DMS153 (cell line): ENCODE measurements at places on chromosomes 2 and 18.

- DNase-seq, result no peak
Observed at GRCh38 chr2:48738806-48739205, 16.7 kb downstream of the LHCGR start.

DNA sequence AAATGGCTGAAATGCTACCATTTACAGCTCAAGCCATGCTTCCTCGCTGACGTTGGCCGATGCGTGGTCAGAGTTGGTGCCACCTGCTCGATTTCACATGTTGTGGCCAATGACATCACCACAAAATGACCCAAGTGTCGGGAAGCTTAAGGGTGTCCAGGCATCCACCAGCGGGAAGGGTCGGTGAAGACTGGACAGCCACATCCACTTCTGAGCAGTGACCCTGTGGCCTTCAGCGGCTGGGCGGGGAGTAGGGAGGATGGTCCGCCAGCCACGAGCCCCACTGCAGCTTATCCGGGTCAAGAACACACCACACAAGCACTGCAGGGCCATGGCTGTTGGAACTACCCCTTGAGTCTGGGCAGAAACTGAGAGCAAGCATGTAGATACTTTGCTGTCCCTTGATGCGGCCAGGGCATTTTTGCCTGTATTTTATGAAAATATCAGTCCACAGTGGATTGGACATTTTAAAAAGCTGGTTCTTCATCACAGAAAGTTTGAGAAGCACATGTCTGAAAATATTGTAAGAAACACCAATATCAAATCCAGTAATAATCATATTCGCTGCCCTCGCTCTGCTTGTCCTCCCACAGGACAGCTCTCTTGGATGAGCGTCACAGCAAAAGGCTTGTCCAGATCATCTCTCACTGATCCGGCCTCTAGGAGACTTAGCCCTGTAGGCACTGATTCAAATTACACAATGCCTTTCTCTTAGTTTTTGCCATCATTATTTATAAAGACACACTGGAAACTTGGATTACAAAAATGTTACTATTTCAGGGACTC lies 174.0 kb downstream of the TWIST2 start:
- no peak for DNase-seq

GRCh38 chr18:63317556-63317946 lies 2.0 kb downstream of the BCL2 start:
- DNase-seq, result no peak

- no peak for DNase-seq
Observed at GRCh38 chr2:111634050-111634794, 249.8 kb downstream of the ANAPC1 start.

- no peak for DNase-seq
Observed at GRCh38 chr2:140551287-140551686, 1579.5 kb downstream of the LRP1B start.

DNA sequence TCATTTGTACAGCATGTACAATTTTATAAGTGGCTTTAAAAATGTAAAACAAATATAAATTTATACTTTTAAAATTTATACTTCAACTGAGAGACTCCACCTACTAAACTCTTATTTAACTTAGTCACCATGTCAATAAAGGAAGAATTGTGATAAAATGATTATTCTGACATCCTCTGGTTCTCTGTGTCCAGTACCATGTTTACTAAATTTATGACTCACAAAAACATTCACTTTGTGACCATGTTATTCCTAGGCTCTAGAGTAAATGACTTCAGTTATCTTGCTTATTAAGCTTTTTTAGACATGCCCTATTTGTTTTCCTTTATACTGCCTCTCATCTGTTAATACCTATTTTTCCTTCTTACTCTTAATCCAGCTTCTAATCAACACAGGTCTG lies 959.6 kb upstream of the SLC39A10 start:
- DNase-seq, result no peak

DNA sequence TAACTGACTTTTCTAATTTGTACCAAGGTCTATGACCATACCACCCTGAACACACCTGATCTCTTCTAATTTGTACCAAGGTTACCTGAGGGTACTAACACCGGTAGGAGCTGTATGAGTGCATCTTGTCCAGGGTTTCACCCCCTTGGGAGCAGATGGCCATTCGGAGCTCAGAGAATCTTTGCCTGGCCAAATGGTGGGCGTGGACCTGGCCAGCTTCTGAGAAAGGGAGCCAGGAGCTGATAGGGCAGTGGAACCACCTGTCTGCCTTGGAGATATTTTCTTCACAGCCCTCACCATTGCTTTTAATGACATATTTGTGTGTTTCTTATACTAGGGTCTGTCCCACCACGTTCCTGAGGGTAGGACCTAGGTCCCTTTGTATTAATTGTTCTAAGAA lies 188.9 kb downstream of the LDLRAD4 start:
- DNase-seq, result no peak

DNA sequence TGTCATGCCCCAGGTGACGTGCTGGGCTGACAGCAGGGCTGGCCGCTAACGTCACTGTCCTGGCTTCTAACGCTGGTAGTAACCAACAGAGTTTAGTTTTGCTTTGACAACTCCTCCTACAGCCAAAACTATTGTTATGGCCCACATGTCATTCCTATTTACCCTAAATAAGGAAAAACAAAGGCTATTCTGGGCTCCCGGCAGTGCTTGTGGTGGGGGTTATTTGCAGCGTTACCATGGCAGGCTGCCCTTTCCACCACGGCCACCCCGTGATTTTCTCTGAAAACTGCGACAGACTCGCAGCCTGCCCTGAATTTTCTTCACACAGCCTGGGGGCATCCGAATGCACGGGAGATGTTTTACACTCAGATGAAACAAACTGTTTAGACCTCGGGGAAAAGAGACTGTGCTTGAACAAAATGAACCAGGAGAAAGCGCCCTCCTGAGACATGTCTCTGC lies 115.2 kb downstream of the FAM210A start:
- DNase-seq, result no peak

GRCh38 chr2:108949316-108950239 lies 39.4 kb downstream of the EDAR start:
- DNase-seq, result no peak

DNA sequence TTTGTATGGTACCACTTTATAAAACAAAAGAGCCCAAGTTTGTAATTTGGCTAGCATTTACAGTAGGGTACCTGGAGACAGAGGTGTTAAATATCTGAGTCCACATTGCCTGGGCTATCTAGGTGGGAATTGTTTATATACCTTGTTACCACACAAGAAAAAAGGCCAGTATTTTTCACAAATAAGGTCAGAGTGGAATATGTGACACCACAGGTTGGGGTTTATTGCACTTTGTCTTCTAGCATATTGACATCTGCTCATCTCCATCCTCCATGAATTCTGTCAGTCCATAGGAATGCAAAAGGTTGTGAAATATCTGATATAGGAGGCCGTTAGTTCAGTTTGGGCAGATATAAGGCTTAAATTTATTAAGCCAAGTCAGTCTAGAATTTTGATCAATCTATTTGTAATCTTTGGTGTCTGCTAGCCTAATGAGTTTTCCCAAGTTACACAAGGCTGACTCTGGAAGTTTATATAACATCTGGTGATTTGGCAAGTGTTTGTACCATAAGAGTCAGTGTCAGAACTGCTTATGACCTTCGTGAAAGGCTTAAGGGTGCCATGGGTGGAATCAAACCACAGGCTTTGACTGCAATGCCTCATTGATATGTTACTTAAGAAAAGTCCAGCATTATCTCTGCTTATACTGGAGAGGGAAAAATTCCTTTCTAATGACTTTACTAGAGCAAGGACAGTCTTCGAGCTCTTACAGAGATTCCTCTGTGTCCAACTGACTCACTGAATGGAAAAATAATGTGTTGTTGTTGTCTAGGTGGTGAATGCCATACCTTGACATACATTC lies 11.3 kb upstream of the DPP4 start:
- DNase-seq, result no peak

GRCh38 chr18:73693091-73693490 lies 454.5 kb downstream of the FBXO15 start:
- no peak for DNase-seq

DNA sequence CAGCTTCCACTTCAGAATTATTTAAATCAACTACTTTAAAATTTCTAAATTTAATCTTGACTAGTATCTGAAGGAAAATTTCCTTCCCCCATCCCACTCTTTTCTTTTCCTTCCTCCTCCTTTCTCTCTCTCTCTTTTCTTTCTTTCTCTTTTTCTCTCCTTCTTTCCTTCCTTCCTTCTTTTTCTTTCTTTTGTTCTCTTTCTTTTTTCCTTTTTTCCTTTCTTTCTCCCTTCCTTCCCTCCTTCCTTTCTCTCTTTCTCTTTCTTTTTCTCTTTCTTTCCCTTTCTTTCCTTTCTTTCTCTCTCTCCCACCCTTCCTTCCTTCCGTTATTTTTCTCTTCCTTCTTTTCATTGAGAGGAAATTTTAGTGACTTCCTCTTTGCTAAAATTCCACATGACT lies 132.0 kb upstream of the CDH19 start:
- no peak for DNase-seq

DNA sequence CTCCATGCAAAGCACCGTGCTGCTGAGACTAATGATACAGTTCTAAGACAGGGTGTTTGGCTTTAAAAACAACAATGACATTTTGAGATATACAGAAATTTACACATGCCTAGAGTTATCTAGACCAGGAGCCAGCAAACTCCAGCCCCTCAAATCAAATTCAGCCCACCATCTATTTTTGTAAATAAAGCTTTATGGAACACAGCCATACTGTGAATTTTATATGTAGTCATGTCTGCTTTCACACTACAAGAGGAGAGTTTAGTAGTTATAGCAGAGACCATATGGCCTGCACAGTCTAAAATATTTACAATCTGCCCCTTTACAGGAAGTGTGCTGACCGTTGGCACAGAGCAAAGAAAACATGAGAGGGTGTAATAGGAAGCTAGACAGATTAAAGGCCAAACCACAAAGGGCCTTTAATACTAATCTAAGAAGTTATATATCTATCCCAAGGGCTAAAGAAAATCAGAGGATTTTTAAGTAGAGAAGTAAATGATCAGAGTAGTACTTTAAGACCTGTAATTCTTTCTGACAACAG lies 39.4 kb downstream of the NBAS start:
- peak; percentile 3 for DNase-seq

- DNase-seq, result no peak
Observed at GRCh38 chr2:46344706-46345105, 47.5 kb downstream of the EPAS1 start.

DNA sequence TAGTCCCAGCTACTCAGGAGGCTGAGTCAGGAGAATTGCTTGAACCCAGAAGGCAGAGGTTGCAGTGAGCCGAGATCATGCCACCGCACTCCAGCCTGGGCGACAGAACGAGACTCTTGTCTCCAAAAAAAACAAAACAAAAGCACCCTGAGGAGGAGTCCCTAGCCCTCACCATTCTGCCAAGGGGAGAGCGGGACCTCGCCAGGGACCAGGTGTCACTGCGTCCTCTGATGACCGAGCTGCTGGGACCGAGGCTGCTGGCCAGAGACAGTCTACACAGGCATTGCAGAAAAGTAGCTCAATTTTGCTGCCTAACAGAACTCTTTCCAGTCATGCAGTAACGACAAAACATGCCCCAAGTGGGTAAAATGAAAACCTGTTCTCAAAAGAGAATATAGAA lies 18.4 kb downstream of the NCK2 start:
- no peak for DNase-seq

DNA sequence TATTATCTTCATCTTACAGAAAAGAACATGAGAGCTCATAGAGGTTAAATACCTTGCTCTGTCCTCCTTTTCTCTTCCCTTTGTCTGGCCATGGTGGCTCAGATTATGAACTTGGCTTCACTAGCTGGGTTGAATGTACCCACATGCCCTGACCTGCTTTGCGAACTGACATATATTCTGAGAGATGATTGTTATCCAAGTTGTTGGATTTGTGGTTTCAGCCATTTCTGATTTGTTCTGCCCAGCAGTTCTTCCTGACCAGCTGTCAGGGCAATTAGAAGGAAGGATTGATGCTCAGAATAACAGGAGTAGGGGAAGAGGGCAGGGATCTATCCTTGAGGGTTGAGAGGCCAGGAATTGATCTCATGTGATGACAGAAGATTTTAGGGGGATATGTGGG lies 236.8 kb upstream of the FAM98A start:
- no peak for DNase-seq
